ENCODE measurements at places on chromosomes 4 and X. TPM values are rescaled to one million over a fixed set of nuclear protein-coding genes. Genes with fewer than 3 reads are reported as not detected.

The SPANXN2 gene
- not detected for total RNA-seq

The TMEM271 gene
- not detected for total RNA-seq

The ZNF518B gene
- total RNA-seq: 3.1 TPM

The MAGEA11 gene
- total RNA-seq: not detected

The TIMP1 gene
- 272 TPM for total RNA-seq

The SMIM31 gene
- not detected for total RNA-seq

The ADH4 gene
- total RNA-seq: not detected

The PFKFB1 gene
- not detected for total RNA-seq

The TLR6 gene
- 1.8 TPM for total RNA-seq

The DUSP21 gene
- total RNA-seq: not detected

The ASB12 gene
- total RNA-seq: not detected

The EBP gene
- 142 TPM for total RNA-seq

The CYSLTR1 gene
- total RNA-seq: not detected

The MAGEA2 gene
- total RNA-seq: 0.16 TPM

The CCDC110 gene
- not detected for total RNA-seq

The FGB gene
- 15.9 TPM for total RNA-seq

The BMX gene
- total RNA-seq: not detected

The OCIAD1 gene
- 127 TPM for total RNA-seq

The PAGE1 gene
- total RNA-seq: not detected

The SUPT20HL2 gene
- not detected for total RNA-seq

The CHST7 gene
- total RNA-seq: 24.4 TPM

The DGKK gene
- not detected for total RNA-seq

The GPR173 gene
- total RNA-seq: not detected

The TRIM75 gene
- total RNA-seq: not detected

The OPN1MW3 gene
- not detected for total RNA-seq

The PARM1 gene
- total RNA-seq: 0.40 TPM

The BEX4 gene
- 1.8 TPM for total RNA-seq

The ANAPC4 gene
- 12.4 TPM for total RNA-seq

The GYG2 gene
- total RNA-seq: 4.9 TPM
